ENCODE measurements at places on chromosomes 3 and 15.

DNA sequence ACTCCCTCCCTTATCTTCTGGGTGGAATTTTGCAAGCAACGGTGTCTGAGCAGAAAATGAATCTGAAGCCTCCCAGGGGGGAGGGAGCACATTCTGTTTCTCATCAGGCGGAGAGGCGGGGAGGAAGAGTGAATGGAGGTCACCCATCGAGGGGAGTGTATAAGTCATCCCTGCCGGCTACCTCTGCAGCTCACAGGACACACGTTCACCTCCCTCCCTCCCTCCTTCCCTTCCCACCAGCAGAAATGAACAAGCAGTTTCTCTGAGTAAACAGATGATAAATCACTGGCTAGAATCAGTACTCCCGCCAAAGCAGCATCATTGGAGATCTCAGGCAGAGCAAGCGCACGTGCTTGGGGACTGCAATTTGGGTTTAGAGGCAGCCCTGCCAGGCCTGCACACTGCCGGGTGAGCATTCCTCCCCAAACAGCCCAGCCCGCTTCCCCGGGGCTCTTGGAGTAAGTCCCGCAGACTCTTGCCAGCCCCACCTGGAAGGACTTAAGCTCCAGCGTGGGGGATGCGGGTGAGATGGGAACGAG is 38.3 kb downstream of the CPN2 start:
- DNase-seq: no peak

DNA sequence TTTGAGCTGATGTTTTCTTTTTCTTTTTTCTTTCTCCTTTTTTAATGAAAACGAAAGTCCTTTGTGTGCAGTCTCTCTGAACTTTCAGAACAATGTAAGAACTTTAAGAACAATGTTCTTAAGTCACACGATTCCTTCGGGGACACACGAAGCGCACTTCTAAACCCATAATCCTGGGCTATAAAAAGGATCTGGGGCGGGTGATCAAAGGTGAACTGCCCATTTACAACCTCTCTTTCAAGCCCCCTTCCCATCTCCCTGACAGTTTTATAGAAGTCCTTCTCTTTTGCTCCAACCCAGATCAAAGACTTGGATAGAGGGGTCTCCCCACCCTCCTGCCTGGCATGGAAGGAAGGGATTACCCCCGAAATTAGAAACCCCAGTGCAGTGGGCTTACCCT is 126.8 kb downstream of the BDH1 start:
- DNase-seq: no peak

DNA sequence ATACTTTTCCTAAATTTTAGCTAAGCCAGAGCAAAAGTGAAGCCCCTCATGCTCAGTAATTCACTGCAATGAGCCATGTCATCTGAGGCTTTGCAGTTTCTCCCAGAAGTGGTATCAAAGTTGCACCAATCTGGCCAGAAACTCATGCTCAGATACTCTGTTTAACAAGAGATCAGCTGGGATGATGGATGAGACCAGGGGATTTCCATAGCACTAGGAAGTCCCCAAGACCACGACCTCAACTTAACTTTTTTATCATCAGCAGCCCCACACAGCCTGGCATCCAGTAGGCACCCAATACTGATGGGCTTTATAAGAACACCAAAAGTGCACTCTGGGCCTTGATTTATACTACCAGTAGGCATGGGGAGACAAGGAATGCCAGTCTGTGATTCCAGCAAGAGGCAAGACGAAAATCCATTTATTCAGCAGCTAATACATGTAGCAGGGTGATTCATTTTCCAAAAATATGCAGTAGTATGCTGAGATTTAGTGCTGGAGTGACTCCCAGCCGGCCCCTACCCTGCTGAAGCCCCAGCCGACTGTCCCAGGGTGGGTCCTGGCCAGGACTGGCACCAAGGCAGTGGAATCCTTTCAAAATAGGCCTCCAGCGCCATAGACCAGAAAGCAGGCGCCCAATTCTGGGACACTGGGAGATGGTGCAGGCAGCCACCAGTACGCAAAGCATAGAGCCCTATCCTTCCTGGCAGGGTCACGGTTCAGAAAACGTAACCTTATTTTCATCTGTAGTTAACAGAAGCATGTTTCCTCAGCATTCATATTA is 612 bp upstream of the LDHAL6B start:
- no peak for DNase-seq

- DNase-seq: no peak
Measured at GRCh38 chr15:65365229-65365628, 12.6 kb downstream of the IGDCC3 start.

DNA sequence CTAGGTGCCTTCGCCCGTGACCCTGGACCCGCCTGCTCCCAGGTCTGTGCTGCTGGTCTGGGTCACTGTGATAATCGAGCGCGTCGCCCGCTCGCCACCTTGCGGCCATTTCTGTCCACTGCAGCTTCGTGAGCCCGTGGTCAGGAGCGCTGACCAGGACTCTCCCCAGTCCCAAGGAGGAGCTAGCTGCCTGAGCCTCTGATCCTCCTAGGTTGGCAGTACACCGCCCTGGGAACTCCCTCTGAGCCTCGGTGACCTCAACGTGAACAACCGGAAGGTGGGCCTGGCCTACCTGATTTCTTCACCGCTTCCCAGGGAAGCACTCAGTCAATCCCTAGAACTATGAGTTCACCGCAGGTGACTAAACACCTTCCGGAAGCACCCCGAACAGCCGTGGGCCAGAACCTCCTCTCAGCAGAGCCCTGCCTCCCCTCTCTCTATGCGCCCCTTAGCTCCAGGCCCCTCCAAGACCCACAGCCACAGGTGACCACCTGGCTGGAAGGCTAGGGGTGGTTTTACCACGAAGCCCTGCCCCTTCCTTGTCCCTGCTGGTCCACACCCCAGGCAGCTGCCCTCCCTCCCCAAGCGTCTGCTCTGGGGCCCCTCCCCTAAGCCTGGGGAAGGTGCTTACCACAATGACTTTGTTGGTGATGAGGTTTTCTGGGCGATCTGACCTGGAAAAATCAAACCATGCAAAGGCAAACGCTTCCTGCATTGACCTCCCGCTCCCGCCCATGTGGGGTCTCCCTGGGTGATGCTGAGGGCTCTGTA is 9.7 kb downstream of the PLA2G4D start:
- peak; percentile 14 for DNase-seq

DNA sequence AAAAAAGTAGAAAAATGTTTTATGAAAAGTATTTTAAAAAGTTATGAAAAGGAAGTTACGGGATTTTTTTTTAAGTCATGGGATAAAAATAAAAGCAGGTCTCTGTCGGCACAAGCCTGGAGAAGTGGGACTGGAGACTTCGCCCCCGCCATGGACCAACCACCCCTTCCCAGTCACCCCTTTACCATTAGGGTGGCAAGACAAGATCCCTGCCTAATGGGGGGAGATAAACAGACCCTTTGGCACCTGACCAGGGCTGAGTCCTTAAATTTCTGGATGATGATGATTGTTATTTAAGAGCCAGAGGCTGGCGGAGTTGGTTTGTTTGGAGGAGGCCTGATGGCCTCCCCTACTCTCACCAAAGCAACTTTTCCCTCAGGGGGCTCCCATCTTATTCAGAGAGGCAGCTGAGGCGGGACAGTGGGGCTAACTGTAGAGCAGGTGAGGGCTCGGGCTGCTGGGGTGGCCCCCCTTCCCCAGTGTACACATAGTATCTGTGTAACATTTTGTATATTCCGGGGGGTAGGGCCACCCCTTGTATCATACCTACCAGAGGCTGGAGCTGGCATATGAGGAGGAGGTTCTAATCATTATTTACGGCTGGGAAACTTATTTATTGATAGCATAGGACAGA is 74.0 kb downstream of the ADAMTS7 start:
- DNase-seq: no peak

DNA sequence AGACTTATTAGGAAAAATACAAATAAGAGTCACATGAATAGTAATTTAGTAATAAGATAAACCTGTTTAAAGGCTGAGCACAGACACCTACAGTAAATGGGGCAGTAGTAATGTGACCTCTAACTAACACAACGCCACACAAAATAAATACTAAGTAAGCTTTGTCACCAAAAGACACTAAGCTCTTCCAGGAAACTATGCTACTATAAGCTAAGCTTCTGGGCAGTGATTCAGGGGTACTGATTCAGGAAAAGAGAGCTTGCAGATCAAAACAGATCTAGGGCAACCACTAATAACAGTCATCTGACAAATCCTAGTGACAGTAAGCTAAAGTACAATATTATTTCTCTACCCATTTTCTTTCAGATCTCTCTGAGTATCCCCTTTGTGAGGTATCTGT is 68.8 kb downstream of the PLOD2 start:
- no peak for DNase-seq

GRCh38 chr3:39191111-39191510 is 1.3 kb downstream of the XIRP1 start:
- DNase-seq: no peak

GRCh38 chr3:153138276-153139210 is 23.5 kb upstream of the RAP2B start:
- peak; percentile 15 for DNase-seq

GRCh38 chr3:52446631-52447511 is 2.0 kb upstream of the SEMA3G start:
- peak; percentile 55 for DNase-seq

DNA sequence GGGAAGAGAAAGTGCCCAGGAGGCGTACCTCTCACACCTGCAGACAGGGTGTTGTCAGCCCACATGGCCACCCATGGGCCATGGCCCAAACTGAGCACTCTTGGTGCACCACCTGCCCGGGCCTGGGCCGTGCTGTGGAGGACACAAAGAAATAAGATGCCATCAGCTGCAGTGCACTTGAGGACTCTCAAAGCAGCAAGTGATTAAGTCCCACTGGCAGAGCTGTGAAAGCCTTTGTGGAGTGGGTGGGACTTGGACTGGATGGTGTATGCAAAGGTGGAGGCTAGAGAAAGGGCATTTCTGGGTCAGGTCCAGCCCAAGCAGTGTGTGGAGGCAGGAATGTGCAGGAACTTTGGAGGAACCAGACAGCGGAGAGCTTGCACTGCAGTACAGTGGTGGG is 122.3 kb downstream of the MEGF11 start:
- no peak for DNase-seq
